ENCODE measurements at places on chromosomes 13 and 19. TPM values are rescaled to one million over a fixed set of nuclear protein-coding genes. Genes with fewer than 3 reads are reported as not detected.

The STOML3 gene
- total RNA-seq: 0.56 TPM

The TUBB4A gene
- total RNA-seq: 6.8 TPM

GRCh38 chr19:39481229-39481545 is 549 bp downstream of the TIMM50 start:
- DNase-seq: no peak
- no peaks in the 10 kb centered on the region for H3K27me3 ChIP-seq
- H3K27ac ChIP-seq: peak overlapping the region; percentile 92
- peaks cover 22% of the 10 kb centered on the region for H3K4me1 ChIP-seq

The ZNF69 gene
- total RNA-seq: 20.1 TPM

The ZNF416 gene
- total RNA-seq: 10.3 TPM

The IGFL2 gene
- total RNA-seq: 441 TPM

The ARRDC2 gene
- 6.3 TPM for total RNA-seq

DNA sequence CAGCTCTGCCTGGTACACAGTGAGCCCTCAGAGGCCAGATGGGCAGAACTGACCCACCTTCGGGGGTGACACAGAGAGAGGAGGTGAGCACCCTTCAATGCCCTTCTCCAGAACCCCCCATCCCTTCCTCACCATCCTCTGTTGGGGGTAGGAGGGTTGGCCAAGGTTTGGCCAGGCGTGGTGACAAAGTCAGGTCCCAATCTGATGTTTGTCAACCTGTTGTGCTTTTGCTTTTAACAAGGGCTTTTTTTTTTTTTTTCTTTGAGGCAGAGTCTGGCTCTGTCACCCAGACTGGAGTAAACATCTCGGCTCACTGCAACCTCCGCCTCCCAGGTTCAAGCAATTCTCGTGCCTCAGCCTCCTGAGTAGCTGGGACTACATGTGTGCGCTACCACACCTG is 7.3 kb downstream of the PTGIR start:
- peaks cover 3% of the 10 kb centered on the region for H3K27me3 ChIP-seq
- no peak for DNase-seq
- peaks cover 17% of the 10 kb centered on the region for H3K4me1 ChIP-seq
- H3K27ac ChIP-seq: no peak overlapping the region

The TICAM1 gene
- total RNA-seq: 8.3 TPM

DNA sequence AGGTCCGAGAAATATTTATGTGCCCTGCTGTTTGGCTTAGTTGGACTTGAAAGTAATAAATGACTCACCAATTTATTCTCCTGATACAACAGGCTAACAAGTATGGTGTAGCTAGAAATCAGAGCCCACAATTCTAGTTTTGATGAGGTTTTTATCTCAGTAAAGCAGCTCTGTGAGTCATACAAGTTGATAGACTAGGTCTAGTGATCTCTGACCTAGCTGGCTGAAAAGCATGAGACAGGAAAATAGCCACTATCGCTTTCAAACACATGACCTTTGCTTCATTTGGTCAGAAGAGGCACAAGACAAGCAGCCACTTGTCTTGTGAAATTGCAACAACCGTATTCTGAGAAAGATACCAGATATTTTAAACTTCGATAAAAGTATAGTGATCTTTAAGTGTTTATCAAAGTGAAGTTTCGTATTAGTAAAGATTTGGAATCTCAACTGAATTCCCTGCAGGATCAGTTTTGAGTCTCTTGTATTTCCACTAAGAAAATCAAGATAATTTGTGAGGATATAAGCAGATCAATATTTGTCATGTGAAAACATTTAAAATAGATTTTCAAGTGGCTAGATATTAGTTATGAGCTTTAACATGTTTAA is 126.7 kb downstream of the MAB21L1 start:
- H3K36me3 ChIP-seq: no peaks in the 10 kb centered on the region
- peak overlapping the region; percentile 46 for H3K4me3 ChIP-seq
- no peaks in the 10 kb centered on the region for H3K27me3 ChIP-seq
- H3K27ac ChIP-seq: peak overlapping the region; percentile 65
- peaks cover 20% of the 10 kb centered on the region for H3K4me1 ChIP-seq

Data from type B pancreatic cell (in vitro differentiated cells).